ENCODE measurements at places on chromosomes 2 and 18.
A peak's percentile ranks its signal among the peaks of the same experiment; 100 is the strongest.

GRCh38 chr2:130824492-130825061, 12.1 kb upstream of the ARHGEF4 start:
- peak; percentile 90 for DNase-seq

DNA sequence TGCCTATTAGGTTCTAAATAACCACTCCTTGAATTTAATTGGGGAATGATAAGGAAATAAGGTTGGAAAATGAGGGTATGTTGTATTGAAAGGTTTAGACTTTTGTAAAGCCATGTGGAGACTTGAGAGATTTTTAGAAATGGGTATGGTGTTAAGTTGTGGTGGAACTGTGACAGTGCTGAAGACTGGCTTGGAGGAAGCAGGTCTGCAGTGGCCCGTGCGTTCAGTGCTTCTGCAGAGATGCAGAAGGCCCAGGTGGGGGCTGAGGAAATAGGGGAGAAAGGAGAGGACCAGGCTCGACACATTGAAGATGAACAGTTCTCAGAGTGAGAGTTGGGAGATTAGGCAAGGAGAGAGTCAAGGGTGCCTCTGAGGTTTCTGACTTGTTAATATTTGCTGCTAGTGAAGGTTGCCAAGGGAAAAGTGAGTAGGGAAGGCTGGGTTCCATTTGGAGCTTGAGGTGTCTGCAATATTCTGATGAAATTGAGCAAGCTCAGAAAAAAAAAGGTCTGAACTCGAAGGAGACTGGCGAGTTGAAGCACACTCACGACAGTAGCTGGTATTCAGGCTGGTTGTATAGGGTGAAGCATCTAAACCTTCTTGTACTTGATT, 25.5 kb upstream of the SAG start:
- no peak for DNase-seq

- peak; percentile 80 for DNase-seq
Measured at GRCh38 chr2:54574107-54574859, 118.2 kb downstream of the SPTBN1 start.

DNA sequence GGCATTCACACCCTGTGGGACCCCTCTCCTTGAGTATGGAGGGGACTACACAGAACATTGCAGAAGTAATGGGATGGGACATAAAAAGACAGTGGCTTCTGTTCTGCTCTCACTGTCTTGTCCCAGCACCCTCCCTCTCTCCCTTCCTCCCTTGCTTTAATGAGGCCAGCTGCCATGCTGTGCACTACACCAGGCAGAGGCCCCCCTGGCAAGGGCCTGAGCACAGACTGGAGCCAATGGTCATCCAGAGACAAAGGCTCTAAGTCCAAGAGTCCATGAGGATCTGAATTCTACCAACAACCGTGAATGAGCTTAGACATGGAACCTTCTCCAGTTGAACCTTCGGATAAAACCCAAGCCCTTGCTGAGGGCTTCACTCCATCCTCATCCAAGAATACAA, 263.0 kb downstream of the NDUFA10 start:
- no peak for DNase-seq

GRCh38 chr2:96839293-96839874, 4.4 kb downstream of the ANKRD23 start:
- no peak for DNase-seq

GRCh38 chr2:9990736-9991135, 39.2 kb downstream of the GRHL1 start:
- peak; percentile 30 for DNase-seq

GRCh38 chr2:31127931-31128330, 10.3 kb downstream of the GALNT14 start:
- no peak for DNase-seq

DNA sequence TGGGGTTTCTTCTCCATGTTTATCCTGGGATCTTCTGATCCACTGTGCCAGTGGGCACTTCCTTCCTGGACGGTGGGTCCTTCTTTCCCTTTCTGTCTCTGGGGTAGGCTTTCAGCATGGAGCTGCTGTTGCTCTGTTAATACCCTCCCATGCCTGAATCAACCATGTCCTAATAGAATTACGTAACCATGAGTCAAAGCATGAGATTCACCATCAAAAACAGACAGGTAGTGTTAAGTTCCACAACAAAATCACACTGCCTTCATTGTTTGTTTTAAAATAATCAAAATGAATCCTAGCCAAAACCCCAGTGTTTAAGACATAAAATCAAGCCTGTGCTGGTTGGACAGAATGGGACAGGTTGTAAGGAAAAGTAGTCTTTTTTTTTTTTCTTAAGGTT, 37.5 kb downstream of the GNAL start:
- peak; percentile 18 for DNase-seq

Measured in SK-MEL-5 (cell line).